ENCODE measurements at places on chromosomes 13 and 19.

GRCh38 chr19:2164020-2164998, 576 bp downstream of the DOT1L start:
- no peak for DNase-seq

- no peak for DNase-seq
Observed at GRCh38 chr19:4399812-4400134, 574 bp downstream of the SH3GL1 start.

- no peak for DNase-seq
Observed at GRCh38 chr13:80239571-80240255, 101.2 kb downstream of the SPRY2 start.

- DNase-seq = no peak
Observed at GRCh38 chr19:29505097-29505824, 20.5 kb upstream of the VSTM2B start.

DNA sequence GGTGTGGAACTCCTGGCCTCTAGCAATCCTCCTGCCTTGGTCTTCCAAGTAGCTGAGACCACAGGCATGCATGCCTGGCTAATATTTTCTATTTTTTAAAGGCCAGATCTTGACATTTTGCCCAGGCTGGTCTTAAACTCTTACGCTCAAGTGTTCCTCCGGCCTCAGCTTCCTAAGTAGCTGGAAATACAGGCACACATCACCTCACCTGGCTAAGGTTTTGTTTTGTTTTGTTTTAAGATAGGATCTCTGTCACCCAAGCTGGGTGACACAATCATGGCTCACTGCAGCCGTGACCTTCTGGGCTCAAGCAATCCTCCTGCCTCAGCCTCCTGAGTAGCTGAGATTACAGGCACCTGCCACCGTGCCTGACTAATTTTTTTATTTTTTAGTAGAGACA, 5.5 kb upstream of the RLN3 start:
- DNase-seq = no peak

GRCh38 chr13:34506796-34507195, 435.3 kb upstream of the NBEA start:
- no peak for DNase-seq

GRCh38 chr13:35909837-35910540, 221.2 kb downstream of the DCLK1 start:
- no peak for DNase-seq

DNA sequence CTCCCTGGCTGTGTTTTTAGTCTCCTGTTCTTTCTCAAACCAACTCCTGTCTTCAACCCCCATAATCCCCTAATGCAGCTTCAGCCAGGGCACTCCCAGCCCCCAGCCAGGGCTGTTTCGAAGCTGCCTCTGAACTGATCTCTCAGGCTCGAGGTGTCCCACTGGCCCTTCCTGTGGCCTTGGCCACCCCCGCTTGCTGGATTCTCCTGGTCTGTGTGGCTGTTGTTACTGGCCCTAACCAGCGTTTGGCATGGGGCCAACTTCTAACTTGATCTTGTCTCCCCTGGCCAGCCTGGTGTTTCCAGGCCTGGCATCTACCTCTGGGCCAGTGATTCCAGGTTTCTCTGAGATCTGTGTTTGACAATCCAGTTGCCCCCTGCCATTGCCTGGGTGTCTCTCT, 11.0 kb downstream of the XAB2 start:
- DNase-seq = no peak

DNA sequence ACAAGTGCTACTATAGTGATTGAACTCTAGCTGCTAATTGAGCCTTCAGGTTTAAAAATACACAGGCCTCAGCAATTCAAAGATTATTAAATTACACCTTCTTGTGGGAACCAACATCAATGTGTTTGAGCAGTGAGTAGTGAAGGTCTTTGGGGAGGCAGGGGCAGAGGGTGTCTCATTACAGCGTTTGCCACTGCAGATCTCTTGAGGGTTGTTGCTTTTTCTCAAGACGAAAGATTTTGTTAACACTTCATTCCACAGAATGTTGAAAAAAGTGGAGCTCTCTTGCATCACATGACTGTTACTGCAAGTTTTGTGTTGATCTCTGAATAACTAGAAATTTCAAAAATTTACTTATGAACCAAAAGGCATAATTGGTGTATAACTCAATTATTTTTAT, 253.6 kb downstream of the ATP8A2 start:
- no peak for DNase-seq

DNA sequence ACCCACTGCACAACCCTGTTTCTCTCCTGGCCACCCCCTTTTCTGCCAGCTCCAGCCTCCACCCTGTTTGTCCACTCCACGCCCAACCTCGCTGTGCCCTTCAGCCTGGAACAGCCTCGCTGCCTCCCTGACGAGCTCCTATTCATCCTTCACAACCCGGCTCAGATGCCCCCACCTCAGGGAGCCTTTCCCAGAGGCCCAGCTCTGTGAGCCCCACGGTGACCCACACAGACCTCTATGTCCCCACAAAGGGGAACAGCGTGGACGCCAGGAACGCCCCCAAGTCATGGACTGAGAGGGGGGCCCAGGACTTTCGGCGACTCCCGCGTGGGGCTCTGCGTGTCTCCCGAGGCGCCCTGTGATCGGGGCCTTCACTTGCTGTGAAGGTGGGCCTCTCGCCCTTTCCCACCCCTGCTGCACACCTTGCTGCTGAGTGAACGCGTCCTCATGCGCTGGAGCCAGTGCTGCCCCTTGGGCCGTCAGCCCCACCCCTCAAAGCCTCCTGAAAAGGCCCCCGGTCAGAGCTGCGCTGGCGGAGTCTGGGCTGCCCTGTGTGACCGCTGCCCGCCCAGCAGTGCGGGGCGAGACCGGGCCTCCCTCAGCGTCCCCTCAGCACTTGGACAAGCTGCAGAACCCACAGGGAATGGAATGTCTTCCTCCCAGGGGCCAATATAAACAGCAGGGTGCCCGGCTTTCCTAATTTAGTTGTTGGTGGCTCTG, 40.0 kb downstream of the ADPRHL1 start:
- DNase-seq = no peak

GRCh38 chr13:106212386-106213010, 323.0 kb downstream of the EFNB2 start:
- no peak for DNase-seq

DNA sequence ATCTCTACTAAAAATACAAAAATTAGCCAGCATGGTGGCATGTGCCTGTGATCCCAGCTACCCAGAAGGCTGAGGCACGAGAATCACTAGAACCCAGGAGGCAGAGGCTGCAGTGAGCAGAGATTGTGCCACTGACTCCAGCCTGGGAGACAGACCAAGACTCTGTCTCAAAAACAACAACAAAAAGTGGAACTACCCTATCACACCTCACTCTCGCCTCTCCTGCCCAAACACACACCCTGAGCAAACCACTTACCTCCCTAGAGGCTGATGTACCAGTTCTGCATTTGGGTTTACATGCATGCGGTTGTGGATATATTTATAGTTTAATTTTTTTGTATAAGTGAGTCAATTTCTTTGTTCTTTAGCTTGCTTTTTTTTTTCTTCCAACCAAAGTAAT, 7.7 kb upstream of the PTOV1 start:
- no peak for DNase-seq

DNA sequence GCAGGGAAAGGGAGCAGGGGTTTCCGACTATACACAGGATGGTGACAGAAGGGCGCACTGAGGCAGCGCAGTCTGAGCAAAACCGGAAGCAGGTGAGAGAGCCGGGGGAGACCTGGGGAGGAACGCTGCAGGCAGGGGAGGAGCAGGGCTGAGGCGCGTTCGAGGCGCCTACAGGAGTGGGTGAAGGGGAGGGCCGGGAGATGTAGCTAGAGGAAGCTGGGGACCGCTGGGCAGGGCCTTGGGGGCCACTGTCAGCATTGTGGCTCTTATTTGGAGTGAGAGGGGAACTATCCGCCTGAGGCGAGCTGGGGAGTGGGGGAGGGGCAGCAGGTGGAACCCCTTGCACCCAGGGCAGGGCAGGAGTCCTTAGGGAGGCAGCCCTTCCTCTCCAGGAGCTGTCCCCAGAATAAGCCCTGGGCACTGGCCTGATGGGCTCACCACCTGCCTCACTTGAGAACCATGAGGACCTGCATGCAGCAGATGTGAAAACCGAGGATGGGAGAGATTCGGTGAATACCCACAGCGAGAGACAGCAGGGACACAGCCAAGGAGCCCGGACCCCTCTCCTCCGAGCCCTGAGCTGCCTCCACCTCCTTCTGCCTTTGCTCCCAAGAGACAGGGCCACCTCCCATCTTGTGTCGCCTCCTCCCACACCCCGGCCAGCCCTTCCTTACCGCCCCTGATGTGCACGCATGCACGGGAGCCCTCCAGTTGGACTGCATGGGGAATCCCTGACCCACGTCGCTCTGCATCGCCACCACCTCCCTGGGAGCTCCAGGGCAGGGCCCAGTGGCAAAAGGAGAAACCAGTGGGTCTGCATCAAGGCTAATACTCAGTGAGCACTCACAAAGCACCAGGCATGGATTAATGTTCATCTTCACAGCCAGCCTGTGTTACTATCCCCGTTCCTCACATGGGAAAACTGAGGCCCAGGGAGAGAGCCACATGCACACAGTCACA, 10.3 kb downstream of the AKT2 start:
- peak; percentile 15 for DNase-seq

DNA sequence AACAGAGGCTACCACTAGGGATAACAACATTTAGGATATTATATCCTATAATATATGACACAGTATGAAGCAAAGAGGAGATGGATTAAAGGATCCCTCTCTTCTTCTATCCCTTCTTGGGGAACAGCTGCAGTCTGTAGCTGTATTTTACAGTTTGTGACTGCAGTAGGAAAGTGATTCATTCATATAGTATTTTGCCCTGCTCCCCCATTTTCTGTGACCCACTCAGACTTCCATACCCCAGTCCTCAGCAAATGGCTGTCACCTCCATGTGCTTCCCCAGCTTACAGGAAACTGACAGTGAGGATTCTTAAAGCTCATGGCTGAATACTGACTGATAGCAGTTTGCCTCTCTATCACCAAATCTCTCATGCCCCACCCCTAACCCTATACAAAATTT, 27.5 kb downstream of the MICU2 start:
- no peak for DNase-seq

GRCh38 chr13:74423434-74423833, 289.2 kb upstream of the KLF12 start:
- DNase-seq = no peak

- DNase-seq = no peak
Observed at GRCh38 chr19:807627-808422, 10.6 kb downstream of the PTBP1 start.

GRCh38 chr19:6229216-6229913, 50.4 kb downstream of the MLLT1 start:
- no peak for DNase-seq

DNA sequence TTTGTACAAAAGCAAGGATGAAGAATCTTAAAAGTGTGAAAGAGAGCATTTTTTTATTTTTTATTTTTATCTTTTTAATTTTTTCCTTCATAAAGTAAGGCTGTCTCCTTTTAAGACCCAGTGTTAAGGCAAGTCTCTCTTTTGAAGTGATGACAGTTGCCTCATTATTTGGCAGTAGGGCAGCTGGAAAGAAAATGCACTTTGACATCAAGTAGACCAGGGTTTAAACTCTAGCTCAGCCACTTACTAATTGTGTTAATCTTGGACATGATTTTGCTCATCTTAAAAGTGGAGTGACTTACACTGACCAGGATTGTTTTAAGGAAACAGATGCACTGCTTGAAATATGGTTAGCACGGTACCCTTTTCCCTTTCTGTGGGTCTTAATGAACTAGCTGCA, 18.5 kb downstream of the GPALPP1 start:
- DNase-seq = no peak
